Cardiac muscle cell (in vitro differentiated cells and primary cell): ENCODE measurements at places on chromosomes 5 and 9.

GRCh38 chr5:107303171-107303968 is 367.4 kb downstream of the EFNA5 start:
- H3K27me3 ChIP-seq = no peaks in the 10 kb centered on the region
- no peaks in the 10 kb centered on the region for H3K36me3 ChIP-seq
- no peak for DNase-seq
- no peak overlapping the region for H3K4me3 ChIP-seq
- no peak overlapping the region for H3K27ac ChIP-seq

GRCh38 chr5:2488593-2488992 is 262.9 kb downstream of the IRX2 start:
- no peaks in the 10 kb centered on the region for H3K36me3 ChIP-seq
- H3K27me3 ChIP-seq = no peaks in the 10 kb centered on the region
- no peak overlapping the region for H3K4me3 ChIP-seq
- DNase-seq = no peak
- no peak overlapping the region for H3K27ac ChIP-seq
- no peaks in the 10 kb centered on the region for H3K4me1 ChIP-seq

GRCh38 chr5:35242702-35243258 is 12.5 kb upstream of the PRLR start:
- DNase-seq = no peak
- H3K4me3 ChIP-seq = no peak overlapping the region
- H3K27ac ChIP-seq = no peak overlapping the region
- H3K27me3 ChIP-seq = no peaks in the 10 kb centered on the region
- no peaks in the 10 kb centered on the region for H3K4me1 ChIP-seq

GRCh38 chr5:143056792-143057579 is 286.8 kb downstream of the ARHGAP26 start:
- no peak overlapping the region for H3K4me3 ChIP-seq
- H3K36me3 ChIP-seq = peaks cover 5% of the 10 kb centered on the region
- H3K27me3 ChIP-seq = no peaks in the 10 kb centered on the region
- DNase-seq = no peak

DNA sequence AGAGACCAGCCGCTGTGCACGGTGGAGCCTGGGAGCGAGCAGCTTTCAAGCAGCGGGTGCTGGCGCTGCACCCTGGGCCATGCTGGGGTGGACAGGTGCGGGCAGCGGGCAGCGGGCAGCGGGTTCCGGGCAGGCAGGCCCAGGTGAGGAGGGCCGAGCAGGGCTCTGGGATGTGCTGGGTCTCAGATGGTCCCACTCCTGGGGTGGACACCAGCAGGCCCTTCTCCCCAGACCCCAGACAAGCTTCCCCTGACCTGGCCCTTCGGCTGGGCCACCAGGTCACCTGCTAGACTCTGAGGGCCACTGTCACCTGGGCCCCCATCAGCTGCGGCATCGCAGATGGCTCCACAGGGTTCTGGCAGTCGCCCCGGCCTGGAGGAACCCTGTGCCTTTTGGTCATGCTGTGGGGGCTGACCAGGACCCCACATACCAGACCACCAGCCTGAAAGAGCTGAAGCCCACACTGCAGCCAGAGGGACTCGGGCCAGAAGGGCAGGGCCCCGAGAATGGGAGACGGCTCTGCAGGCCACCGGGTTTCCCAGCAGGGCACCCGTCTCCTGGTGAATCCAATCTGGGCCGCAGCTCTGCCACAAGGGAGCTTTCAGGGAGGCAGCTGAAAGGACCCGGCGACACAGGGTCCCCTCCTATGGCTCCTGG is 2.0 kb downstream of the SLC6A19 start:
- H3K4me3 ChIP-seq = no peak overlapping the region
- H3K27me3 ChIP-seq = no peaks in the 10 kb centered on the region
- no peaks in the 10 kb centered on the region for H3K36me3 ChIP-seq
- peaks cover 30% of the 10 kb centered on the region for H3K4me1 ChIP-seq
- no peak overlapping the region for H3K27ac ChIP-seq

- peak; percentile 34 for DNase-seq
- H3K27me3 ChIP-seq = no peaks in the 10 kb centered on the region
- H3K4me1 ChIP-seq = peaks cover 10% of the 10 kb centered on the region
- no peak overlapping the region for H3K27ac ChIP-seq
- H3K36me3 ChIP-seq = no peaks in the 10 kb centered on the region
- no peak overlapping the region for H3K4me3 ChIP-seq
These were observed 42.1 kb downstream of the SEC61B start for GRCh38 chr9:99264070-99264680.

GRCh38 chr5:112316006-112316405 is 103.1 kb downstream of the EPB41L4A start:
- H3K36me3 ChIP-seq = no peaks in the 10 kb centered on the region

DNA sequence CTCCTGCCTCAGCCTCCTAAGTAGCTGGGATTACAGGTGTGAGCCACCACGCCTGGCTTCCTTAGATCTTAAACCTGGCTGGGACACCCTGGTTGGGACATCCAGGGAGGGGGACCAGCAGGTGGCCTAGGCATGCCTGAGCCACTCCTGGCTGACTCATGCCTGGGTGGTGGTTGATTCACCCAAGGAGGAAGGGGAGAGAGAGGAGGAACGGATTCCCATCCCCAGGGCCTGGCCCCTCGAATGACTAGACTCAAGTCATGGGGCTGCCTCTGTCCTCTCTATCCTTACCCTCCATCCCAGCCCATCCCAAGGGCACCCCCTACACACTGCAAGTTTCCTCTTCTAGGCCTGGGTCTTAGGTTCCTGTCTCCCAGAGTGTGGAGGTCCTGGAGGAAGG is 12.7 kb downstream of the EEIG1 start:
- H3K4me1 ChIP-seq = peaks cover 53% of the 10 kb centered on the region
- no peak for DNase-seq
- no peaks in the 10 kb centered on the region for H3K36me3 ChIP-seq
- no peaks in the 10 kb centered on the region for H3K27me3 ChIP-seq
- no peak overlapping the region for H3K27ac ChIP-seq

DNA sequence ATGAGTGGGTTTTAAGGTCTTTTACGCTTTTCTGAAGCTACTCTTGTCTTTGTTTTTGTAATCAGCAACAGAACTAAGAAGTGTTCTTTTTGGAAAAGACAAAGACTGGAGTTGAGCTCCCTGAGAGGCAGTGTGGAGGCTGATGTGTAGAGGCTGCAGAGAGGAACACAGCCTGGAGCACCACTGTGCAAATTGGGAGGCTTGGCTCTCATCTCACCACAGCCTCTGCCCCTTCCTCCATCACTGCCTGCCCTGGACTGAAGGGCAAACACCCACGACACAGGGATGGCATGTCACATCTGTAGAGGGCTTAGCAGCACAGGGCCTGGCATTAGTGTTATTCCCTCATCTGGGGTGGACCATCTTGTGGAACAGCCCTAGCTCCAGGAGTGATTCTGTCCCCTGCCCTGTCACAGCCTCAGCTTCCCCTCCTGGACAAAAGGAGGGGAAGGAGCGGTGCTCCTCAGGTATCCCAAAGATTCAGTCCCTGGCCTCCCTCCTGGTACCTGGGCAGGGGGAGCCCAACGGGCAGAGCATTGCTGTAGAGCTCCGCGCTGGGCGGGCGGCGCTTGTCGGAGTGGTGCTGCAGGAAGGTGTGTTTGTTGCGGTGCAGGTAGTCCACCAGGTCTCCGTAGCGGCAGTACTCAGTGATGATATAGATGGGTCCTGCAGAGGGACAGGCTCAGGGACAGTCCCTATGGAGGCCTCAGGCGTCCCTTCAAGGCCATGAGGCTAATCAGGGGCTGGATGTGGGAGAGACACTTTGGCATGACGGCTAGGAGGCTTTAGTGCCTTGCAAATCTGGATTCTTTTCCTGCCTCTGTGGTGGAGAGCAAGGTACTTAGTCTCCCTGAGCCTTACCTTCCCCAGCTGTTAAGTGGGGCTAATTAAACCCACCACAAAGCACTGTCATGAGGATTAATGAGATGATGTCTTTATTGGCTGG is 32.8 kb downstream of the PDGFRB start:
- no peaks in the 10 kb centered on the region for H3K4me1 ChIP-seq
- H3K27me3 ChIP-seq = no peaks in the 10 kb centered on the region
- no peaks in the 10 kb centered on the region for H3K36me3 ChIP-seq
- no peak for DNase-seq

- no peaks in the 10 kb centered on the region for H3K36me3 ChIP-seq
- no peak overlapping the region for H3K27ac ChIP-seq
- no peak for DNase-seq
- no peak overlapping the region for H3K4me3 ChIP-seq
These were observed 229.9 kb downstream of the SGCD start for GRCh38 chr5:156556666-156557406.

GRCh38 chr5:165565911-165566310 is 2060.5 kb downstream of the MAT2B start:
- H3K27ac ChIP-seq = no peak overlapping the region
- H3K27me3 ChIP-seq = no peaks in the 10 kb centered on the region
- no peak for DNase-seq
- no peak overlapping the region for H3K4me3 ChIP-seq
- no peaks in the 10 kb centered on the region for H3K36me3 ChIP-seq
- H3K4me1 ChIP-seq = no peaks in the 10 kb centered on the region

- no peaks in the 10 kb centered on the region for H3K27me3 ChIP-seq
- no peak overlapping the region for H3K4me3 ChIP-seq
- H3K4me1 ChIP-seq = peaks cover 21% of the 10 kb centered on the region
- H3K36me3 ChIP-seq = no peaks in the 10 kb centered on the region
- DNase-seq = no peak
These were observed 24.6 kb downstream of the GFI1B start for GRCh38 chr9:133003071-133003461.

- no peaks in the 10 kb centered on the region for H3K27me3 ChIP-seq
- no peak overlapping the region for H3K4me3 ChIP-seq
- no peaks in the 10 kb centered on the region for H3K4me1 ChIP-seq
- no peak for DNase-seq
- H3K27ac ChIP-seq = no peak overlapping the region
These were observed 72.4 kb downstream of the NUDT12 start for GRCh38 chr5:103490030-103490739.

DNA sequence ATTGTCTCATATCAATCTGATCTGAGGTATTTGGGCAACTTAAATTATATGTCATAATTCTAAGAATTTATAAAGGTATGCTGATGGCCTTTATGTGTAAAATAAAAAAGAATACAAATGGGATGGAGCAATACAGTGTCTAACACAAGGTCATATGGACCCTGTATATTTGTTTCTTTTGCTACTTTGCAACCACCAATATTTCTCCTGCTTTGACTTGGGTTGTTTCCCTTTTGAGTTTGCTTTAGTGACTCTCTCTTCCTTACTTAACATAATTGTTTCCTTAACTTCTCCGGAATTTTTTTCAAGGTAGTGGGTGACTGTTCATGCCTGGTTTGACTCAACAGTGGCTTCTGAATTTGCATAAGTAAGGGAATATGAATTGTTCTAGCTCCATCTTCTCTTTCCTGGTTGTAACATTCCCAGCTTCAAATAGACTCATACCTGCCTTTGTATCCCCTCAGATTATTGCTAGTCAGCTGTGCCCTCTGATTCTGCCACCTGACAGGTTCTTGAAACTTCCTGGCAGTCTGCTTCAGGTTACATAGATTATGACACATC is 30.2 kb upstream of the ANXA1 start:
- H3K4me3 ChIP-seq = no peak overlapping the region
- no peaks in the 10 kb centered on the region for H3K36me3 ChIP-seq
- no peak overlapping the region for H3K27ac ChIP-seq
- no peaks in the 10 kb centered on the region for H3K4me1 ChIP-seq
- DNase-seq = no peak

DNA sequence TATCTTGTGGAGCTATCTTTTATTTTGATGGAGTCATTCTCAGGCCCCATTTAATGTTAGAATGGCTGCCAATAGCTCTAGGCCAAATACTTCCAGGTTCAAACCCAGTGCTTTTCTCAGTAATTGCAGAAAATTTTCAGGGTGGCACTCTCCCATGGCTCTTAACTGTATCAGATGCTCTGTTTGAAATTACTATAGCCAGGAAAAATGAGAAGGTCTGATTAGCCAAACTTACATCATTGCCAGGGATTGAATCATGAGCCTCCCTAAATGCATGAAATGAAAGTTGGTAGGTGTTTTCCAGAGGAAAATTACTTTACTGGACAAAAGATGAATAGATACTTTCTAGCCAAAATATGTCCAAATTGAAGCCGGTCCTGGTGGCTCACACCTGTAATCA is 404.8 kb downstream of the MAT2B start:
- no peaks in the 10 kb centered on the region for H3K4me1 ChIP-seq
- DNase-seq = no peak
- H3K27me3 ChIP-seq = no peaks in the 10 kb centered on the region
- no peaks in the 10 kb centered on the region for H3K36me3 ChIP-seq
- H3K27ac ChIP-seq = no peak overlapping the region

DNA sequence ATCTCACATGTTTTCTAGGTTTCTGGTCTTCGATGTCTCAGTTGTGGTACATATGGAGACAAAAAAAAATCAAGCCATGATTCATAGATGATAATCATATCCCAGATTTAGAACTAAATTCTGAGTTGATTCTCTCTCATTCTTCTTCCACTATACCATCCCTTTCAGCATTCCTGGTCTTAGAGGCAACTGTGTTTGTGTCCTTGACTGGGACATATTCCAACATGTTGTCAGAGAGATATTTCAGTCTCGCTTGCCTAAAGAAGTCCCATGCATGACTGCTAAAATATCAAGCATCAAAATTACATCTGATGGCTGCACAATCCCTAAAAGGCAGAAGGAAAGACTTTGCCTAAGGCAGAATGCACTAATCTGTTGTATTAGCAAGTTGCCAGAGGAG is 236.6 kb downstream of the PSAT1 start:
- H3K4me3 ChIP-seq = no peak overlapping the region
- H3K36me3 ChIP-seq = no peaks in the 10 kb centered on the region
- no peak for DNase-seq
- H3K27ac ChIP-seq = no peak overlapping the region
- no peaks in the 10 kb centered on the region for H3K4me1 ChIP-seq
- H3K27me3 ChIP-seq = no peaks in the 10 kb centered on the region

GRCh38 chr5:145345511-145346287 is 489.4 kb downstream of the PRELID2 start:
- no peak for DNase-seq
- no peaks in the 10 kb centered on the region for H3K4me1 ChIP-seq
- H3K27me3 ChIP-seq = no peaks in the 10 kb centered on the region
- H3K4me3 ChIP-seq = no peak overlapping the region
- H3K36me3 ChIP-seq = no peaks in the 10 kb centered on the region

DNA sequence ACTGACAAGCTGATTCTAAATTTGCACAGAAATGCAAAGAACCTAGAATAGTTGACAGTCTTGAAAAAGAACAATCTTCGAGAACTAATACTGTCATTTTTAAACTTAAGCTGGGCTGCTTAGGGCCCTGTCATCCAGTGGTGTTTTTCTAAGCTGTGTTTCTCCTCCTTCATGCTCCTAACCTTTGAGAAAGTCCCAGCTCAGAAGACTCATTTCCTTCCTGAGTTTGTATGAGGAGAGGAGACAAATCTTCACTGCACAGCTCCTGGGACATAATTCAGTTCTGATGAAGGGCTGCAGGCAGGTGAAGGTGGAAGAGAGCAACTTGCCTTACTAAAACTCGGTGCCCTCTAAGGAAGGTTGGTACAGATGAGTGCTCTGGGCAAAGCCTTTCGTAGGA is 109.5 kb upstream of the ANKRD55 start:
- no peaks in the 10 kb centered on the region for H3K4me1 ChIP-seq
- no peak overlapping the region for H3K4me3 ChIP-seq
- H3K27ac ChIP-seq = no peak overlapping the region
- no peak for DNase-seq

- no peak for DNase-seq
- H3K27me3 ChIP-seq = no peaks in the 10 kb centered on the region
- no peak overlapping the region for H3K4me3 ChIP-seq
- no peak overlapping the region for H3K27ac ChIP-seq
- H3K36me3 ChIP-seq = peaks cover 4% of the 10 kb centered on the region
These were observed 127.6 kb downstream of the RFX3 start for GRCh38 chr9:3398232-3398648.
